ENCODE measurements at places on chromosomes 2 and 18.

- DNase-seq: no peak
Measured at GRCh38 chr2:23478087-23478932, 93.3 kb downstream of the KLHL29 start.

- DNase-seq: no peak
Measured at GRCh38 chr2:230798769-230799399, 65.9 kb upstream of the ITM2C start.

GRCh38 chr2:62038975-62039771 is 133.7 kb downstream of the COMMD1 start:
- DNase-seq: no peak

DNA sequence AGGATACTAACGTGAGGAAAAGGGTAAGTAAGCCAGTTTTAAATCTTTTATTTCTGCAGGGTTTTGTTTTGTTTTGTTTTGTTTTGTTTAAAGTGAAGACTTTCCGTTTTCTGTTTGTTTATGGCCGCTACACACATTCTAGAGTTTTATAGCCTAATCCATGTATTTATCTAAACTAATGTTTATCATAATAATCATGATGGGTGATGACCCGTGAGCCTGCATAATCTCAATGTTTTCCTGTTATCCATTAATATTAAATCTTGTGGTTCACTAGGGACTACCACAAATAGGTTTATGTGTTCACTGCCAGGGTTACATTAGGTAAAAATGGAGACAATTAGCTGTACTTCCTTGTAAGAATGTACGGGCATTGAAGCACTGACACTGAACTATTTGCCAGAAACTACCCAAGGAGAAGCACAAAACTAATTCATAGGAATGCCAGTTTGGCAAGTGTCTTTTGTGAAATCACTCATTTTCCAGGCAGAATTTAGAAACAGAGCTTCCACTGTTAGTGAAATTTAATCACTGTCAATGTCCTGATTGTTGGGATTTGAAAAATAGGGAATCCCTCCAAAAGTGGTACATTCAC is 574.8 kb downstream of the LRP1B start:
- DNase-seq: no peak

GRCh38 chr18:37362158-37362890 is 203.3 kb downstream of the CELF4 start:
- DNase-seq: no peak

DNA sequence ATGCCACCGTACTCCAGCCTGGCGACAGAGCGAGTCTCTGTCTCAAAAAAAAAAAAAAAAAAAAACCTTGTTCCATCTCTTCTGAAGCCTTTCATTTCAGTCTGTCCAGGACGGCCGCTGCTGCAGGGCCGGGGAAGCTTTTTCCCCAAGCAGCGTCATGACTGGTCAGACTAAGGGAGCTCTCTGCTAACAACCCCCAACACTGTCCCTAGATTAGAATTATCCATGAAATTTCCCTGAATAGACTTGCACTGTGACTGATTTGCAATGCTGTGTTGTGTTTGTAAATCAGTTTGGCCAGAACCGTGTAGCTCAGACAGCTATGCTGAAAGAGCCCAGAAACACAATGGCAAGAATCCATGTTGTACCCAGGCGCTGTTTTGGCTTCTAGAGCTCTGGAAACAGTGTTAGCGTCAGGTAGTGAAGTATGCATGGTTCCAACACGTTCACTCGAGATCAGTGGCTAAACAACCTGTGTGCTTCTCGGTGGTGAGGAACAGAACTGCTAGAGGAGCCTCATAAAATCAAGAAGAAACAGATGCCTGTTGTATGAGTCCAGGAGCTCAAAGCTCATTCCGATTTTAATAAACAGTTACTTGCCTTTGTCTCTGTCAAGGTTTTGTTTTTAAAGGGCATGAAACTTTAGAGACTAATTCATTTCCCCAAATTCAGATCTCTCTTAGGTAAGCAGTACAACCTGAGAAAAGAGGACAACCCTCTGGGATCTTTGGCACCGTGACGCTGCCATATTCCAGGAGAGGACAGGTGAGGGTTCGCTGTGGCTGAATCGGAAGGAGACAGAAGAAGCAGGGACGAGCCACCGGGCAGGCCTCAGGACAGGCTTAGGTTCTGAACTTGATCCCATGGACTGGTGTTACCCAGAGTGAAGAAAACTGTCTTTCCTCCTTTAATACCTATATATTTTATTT is 43.5 kb downstream of the GORASP2 start:
- DNase-seq: no peak

DNA sequence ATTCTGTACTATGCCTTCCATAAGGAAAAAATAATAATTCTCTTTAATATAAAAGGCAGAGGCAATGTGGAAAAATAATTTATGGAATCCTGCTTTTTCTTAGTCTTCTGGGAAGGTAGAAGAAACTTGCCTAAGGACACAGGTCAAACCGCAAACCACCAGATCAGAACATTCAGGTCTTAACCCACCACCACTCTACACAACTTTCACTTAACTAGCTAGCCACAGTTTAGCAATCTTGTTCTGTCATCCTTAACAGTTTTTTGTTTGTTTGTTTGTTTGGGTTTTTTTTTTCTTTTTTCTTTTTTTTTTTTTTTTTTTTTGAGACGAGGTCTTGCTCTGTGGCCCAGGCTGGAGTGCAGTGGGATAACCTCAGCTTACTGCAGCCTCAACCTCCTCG is 70.6 kb downstream of the ACVR1 start:
- DNase-seq: no peak

DNA sequence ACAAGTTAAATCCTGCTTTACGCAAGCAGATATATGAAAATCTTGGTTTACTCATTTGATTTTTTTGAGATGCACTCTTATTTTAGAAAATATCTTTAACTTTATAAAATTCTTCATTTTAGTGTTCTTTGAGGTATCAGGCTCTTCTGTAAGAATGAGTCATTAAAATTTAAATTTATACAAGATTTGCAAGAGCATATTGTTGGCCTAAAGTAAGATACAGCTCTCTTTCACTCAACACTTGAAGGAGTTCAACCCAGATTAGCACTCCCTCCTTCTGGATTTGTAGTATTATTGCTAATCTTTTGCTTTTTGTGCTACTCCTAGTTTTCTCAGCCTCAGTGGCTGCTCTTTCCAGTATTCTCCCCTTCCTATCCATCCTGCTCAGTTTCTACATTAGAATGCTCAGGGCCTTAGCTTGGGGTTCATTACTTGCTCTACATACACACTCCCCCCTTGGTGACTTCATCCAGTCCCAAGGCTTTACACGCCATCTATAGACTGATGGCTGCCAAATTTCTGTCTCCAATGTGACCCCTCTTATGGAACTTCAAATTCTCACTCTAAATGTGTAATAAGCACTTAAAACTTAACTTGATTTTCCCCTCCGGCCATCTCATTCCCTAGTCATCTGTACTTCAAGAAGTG is 425.3 kb upstream of the FANCL start:
- no peak for DNase-seq

GRCh38 chr2:127577208-127577475 is 41.7 kb downstream of the MYO7B start:
- DNase-seq: no peak

- DNase-seq: no peak
Measured at GRCh38 chr18:37742436-37742835, 176.8 kb upstream of the CELF4 start.

DNA sequence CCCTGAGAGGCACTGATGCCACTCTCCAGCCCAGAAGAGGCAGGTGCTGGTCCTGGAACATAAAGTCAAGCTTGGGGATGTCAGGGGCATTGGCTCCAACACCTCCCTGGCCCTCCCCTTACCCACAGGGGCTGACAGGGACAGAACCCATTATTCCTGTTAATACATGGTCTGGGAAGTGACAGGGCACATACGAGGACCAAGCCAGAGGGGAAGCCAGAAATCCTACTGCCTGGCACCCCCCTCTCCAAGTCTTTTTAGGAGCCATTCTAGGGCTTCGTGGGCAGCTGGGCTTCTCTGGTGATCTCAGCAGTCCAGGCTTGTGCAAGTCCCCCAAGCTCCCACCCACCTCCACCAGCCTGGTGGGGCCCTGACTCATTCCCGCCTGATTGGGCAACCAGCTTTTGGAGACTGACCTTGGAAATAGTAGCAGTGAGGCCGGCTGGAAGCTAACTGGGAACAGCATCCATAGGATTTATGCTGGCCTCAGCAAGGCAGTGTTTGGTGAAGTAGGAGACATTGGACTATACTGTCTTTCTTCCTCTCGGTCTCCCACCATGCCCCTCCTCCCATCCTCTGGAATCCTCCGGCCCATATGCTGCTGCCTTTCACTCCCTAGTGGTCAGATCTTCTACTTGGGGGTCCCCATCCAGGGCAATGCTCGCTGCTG is 86.4 kb upstream of the HK2 start:
- DNase-seq: no peak

- no peak for DNase-seq
Measured at GRCh38 chr2:47695800-47696477, 87.0 kb upstream of the MSH6 start.

- no peak for DNase-seq
Measured at GRCh38 chr2:133338224-133338623, 230.0 kb downstream of the NCKAP5 start.

DNA sequence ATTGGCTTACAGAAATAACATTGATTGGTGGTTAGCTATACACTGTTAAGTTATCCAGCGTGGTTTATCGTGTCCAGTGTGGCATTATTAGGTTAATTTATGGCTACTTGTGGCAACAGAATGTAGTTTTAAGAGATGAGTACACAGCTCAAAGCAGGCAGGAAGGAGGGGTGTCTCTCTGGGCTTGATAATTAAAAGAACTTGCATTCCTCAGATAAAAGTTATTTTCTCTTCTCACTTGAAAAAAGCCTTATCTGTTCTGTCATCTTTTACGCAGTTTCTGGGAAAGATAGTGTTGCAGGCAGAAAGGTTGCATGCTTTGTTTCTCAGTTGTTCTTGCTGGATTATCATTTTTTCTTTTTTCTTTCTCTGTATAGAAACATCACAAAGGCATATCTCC is 154.4 kb upstream of the COL3A1 start:
- DNase-seq: no peak

- DNase-seq: no peak
Measured at GRCh38 chr18:70015127-70015526, 67.5 kb upstream of the CD226 start.

DNA sequence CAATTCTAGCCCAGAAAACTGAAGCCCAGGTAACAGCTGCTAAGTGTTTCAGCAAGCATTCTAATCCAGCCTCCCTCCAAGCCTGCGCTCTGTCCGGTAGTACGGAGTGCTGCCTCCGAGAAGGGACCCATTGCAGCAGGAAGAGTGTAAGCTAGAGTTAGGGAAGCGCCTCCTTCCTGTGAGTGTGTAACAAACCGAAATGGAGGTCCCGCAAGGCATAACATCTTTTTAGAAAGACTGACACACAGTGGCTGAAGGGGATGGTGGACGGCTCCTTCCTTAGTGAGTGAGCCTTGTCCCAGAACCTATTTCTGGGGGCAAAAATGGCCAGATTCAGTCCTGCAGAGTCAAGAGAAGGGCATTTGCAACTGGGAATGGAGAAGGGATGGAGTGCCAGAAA is 12.2 kb downstream of the PKDCC start:
- no peak for DNase-seq

DNA sequence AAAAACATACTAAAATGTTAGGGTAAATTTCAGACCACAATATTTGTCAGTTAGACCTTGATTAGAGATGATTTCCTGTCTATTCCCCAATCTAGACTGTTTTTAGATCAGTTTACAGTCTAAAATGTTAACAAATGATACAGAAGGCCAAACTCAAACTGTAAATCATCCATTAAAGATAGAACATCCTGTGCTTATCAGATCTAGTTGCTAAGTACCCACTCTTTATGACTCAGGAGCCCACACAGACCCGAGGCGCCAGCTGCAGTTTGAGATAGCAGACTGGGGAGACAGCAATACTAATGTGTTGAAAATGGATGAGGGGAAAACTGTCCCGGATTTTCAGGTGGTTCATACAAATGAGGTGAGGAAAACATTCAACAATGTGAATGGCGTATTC is 113.3 kb downstream of the SCG2 start:
- DNase-seq: no peak

GRCh38 chr18:13688191-13689136 is 37.9 kb downstream of the FAM210A start:
- no peak for DNase-seq

DNA sequence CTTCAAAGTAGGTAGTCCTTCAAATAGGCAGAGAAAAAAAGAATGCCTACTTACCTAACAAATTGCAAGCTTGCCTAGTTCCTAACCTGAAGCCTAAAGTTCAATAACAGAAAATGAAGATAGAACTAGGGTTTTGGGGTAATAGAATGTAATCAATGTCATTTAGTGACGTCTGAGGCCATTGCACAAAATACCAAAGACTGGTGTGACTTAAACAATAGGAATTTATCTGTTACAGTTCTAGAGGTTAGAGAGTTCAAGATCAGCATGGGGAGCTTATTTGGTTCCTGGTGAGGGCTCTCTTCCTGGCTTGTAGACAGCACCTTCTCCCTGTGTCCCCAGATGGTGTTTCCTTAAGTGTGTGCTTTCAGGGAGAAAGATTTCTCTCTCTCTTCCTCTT is 4.7 kb upstream of the NPC1 start:
- DNase-seq: no peak

DNA sequence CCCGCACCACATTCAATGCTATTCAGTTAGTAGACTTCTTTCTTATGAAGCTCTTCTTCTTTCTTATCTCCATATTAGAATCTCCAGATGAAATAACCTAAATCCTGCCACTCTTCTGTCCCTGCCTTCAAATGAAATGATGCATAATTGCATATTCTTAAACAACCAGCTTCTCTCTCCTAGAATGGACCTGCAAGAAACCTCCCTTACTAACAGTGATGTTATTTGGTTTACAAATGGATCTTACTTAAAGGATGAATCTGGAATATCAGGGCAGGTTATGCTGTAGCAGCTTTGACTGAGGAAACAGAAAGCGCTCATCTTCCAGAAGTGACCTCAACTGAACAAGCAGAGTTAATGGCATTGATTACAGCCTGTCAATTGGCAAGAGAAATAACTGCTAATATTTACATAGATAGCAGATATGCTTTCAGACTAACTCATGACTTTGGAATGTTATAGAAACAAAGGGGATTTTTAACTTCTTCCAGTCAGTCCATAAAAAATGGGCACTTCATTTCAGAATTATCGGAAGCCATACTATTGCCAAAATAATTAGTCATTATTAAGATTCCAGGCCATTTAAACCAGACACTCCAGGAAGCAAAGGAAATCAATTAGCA is 755.7 kb upstream of the HS6ST1 start:
- no peak for DNase-seq

- no peak for DNase-seq
Measured at GRCh38 chr2:165957030-165957675, 3.6 kb upstream of the TTC21B start.

DNA sequence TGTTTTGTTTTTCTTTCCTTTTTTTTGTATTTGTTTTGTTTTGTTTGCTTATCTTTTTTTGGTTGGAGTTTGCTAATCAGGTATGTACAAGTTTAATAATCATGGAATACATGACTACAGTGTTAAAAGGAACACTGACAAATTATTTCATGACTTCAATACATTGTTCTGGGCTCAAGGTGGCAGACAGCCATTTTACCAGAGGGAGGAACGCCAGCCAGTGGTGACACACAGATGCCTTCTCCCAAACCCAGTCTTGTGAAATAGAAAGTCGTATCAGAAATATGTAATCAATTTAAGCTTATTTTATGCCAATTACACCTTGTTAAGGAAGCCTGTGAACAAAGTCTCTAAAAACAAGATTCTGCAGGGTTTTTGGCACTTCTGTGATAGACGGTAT is 264.0 kb upstream of the EPHA4 start:
- no peak for DNase-seq
